Skeletal muscle cell (primary cell): ENCODE measurements at places on chromosomes 16 and 17.

DNA sequence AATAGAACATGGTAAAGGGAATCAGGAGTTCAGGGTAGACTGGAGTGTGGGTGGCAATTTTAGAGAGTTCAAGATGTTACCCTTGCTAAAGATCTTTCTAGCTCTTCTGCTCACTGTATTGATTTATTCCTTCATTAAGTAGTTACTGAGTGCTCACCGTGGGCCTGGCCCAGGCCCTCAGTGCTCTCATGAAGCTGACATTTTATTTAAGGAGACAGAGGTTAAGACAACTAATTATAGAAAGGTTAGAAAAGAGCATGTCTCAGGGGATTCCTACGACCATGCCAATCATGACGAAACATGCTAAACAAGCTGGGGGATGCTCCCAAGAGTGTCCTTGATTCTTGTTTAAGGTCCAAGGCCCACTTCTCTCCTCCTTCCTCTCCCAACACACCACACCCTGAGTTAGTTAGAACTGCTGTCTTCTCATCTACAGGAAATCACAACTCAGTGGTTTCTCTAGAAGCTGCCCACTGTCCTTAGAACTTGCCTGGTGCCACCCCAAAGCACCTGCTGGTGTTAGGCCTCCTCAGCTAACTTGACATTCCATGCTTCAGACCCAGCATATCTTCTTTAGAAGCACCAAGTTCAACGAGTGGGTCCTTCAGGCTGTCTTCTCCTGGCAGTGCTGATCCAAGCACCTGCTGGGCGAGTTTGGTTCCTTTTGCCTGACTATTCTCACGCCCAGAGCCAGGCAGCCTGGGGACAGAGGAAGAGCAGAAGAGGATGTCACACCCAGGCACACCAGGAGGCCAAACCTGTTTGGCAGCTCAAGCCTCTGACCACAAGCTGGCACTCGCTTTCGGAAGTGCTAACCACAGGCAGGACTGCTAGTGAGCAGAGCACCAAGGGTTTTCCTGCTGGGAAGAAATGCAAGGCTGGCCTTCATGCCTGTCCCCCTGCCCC lies 79.0 kb downstream of the GAS7 start:
- no peak for DNase-seq

- no peak for DNase-seq
These were observed 221.8 kb downstream of the CDH11 start for GRCh38 chr16:64900019-64900418.

GRCh38 chr16:2497116-2497630 lies 16.6 kb upstream of the ATP6V0C start:
- DNase-seq: no peak

- DNase-seq: no peak
These were observed 417.0 kb upstream of the HSBP1 start for GRCh38 chr16:83390759-83391158.

GRCh38 chr16:84964386-84965128 lies 46.8 kb downstream of the ZDHHC7 start:
- no peak for DNase-seq

DNA sequence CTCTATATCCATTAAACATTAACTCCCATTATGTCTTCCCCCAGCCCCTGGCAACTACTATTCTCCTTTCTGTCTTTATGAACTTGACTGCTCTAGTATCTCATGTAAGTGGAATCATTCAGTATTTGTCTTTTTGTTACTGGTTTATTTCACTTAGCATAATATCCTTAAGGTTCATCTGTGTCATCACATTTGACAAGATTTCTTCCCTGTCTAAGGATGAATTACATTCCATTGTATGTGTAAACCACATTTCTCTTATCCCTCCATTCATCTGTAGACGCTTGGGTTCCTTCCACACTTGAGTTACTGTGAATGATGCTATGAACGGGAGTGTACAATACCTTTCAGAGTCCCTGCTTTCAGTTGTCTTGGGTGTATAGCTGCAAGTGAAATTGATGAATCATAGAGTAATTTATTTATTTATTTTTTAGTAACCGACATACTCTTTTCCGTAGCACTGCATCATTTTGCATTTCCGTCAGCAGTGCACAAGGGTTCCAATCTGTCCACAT lies 399.7 kb upstream of the RBFOX1 start:
- no peak for DNase-seq

GRCh38 chr16:5018793-5019192 lies 14.9 kb downstream of the NAGPA start:
- DNase-seq: no peak

DNA sequence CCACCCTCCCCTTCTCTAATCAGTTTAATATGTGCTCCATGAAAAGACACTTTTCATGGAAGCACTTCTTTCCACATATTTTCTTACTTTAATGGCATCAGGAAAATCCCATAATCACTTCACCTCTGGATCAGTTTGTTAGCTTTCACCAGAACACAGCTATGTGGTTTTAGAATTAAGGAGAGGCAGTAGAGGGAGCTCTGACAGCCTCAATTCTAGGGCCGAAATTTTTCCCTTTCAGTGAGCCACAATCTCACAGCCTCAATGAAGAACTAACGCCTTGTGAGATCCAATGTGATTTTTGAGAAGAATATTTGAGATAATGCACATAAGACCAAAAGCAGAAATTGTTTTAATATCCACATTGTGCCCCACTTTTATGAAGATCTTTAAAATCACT lies 1494.0 kb upstream of the CDH8 start:
- no peak for DNase-seq

DNA sequence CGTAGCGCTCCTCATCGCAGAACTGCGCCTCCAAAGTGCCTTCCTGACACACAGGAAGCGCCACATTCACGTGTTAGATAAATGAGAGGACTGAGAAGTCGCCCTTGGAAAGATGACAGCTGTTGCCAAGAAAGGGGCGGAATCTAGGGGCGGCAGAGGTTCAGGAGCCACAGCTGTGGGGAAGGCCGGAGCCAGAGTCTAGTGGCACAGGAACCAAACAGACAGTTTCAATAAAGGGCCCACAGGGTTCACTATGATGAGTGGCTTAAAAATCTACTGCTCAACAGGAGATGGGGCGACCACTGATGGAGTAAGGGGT lies 4.7 kb downstream of the FLCN start:
- no peak for DNase-seq

- DNase-seq: no peak
These were observed 196.4 kb downstream of the CCDC182 start for GRCh38 chr17:57548421-57549410.

DNA sequence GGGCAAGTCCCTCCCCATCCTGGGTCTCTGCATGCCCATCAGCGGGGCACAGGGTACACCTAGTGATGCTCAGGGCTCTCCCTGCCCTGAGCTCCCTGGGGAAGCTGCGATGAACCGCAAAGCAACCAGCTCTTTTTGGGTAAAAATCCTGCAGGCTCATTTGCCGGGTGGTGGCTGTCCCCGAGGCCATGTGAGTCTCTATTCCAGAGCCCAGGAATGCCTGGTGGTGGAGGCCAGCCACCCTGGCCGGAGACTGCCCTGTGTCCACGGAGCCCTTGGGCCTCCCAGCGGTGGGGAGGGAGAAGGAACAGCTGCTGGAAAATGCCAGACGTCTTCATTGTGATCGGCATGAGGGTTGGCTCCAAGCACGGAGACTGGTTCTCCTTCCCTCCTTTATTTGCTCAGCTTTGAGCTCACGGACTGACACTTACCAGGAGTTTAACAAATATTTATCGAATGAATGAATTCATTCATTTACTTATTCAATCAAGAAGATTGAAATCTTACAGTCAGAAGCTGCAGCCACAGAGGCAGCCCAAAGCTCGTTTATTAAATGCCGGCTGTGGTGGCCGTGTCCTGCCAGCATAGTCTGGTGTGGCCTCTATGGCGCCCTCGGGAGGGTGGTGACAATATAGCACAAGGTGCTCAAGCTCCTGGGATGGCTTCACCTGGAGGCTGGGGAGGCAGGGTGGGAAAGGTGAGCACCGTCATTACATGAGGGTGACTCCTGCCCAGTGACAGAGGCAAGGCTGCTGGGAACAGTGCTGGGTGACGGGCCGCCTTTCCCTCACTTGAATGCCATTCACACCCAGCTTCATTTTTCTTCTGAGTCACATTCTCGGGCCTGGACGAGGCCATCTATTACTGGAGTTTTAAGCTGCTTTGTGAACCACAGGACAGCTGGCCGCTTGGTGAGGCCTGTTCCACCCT lies 31.1 kb upstream of the JPH3 start:
- no peak for DNase-seq

DNA sequence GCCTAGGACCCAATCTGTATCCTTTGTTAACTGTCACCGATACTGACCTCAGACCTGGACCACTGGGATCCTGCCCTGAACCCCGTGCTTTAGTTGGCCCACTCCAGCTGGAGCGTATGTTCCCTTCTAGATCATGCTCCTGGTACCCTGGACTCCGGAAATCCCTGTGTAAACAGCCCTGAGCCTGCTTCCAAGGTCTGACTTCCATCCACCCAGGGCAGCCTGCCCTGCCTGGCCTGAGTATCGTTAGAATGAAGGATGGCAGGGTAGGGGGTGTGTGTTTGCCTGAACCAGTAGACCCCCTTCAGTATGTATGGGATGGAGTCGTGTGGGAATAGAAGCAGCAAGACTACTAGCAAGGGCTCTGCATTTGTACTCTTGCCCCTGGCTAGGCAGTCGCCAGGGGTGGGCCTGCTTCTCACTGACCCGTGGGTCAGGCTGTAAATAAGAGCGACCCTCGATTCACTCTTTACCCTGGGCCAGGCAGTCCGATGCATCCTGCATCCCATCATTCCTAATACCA lies 691 bp upstream of the TMEM98 start:
- no peak for DNase-seq

DNA sequence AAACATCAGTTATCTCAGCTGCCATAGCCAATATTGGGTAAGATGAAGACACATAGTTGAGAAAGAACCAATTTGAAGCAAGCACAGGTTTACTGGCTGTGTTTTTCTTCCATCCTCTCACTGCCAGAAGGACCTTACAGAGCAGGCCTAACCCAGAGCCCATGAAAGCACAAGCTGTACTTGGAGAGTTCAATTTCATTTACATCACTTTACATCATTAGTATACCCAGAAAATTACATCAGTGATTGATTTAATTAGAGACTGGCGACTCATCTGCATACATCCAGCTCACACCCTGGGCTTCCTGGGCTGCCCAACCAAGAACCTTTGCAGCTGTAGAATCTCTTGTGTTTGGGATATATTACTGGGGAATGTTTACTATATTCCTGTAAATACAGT lies 23.7 kb downstream of the LRRC36 start:
- DNase-seq: no peak

GRCh38 chr16:15885560-15886001 lies 2.8 kb downstream of the CEP20 start:
- no peak for DNase-seq

DNA sequence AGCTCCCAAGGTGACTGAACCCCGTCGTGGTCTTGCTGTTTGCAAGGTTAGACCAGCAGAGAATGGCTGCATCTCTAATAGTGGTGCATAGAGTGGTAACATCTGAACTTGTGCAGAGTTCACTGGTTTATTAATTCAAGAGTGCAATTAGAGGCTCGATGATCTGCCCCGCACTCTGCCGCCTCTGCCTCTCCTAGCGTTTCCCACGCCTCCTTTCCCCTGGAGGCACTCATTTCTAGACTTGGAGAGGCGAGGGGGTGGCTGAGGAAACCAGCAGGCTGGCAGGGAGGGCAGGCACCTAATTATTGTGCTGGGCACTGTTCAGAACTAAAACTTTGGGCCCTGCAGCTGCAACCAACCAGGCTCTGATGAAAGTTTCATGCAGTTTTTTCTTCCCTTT lies 363.5 kb upstream of the EEF2KMT start:
- DNase-seq: no peak

GRCh38 chr17:35865412-35866340 lies 3.0 kb downstream of the HEATR9 start:
- DNase-seq: no peak

DNA sequence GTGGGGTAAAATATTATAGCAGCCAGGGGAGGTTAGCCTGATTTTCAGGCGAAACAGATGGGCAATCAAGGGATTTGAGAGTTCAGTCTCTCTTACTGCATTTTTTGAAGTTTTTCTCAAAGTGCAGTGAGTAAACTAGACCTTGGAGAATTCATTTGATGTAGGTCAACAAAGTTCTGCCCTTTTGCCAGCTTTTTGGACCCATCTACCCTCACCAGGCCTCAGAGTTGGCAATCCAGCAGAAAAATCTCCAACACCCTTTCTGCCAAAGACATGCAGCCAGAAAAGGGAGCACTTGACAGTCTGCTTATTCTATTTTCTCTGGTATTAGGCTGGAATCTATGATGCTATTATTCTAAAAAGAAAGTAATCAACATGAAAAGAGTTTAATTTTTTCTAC lies 162.2 kb upstream of the TOM1L1 start:
- DNase-seq: no peak

DNA sequence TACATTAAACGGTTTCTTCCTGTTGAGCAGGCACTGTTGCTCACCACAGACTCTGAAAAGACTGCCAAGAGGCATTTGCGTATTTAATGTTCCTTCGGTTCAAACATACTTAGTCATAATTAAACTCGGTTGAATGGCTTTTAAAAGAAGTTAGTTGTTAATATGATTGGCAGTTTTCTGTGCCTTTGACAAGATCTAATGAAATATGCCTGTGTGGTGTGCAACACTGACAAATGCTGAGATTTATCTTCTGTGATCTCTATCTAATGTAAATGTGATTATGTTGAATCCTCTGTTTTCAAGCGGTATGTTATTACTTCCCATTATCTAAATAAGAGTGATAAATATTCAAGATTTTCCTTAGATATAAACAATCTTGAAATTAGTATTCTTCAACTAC lies 1046.6 kb downstream of the CDH8 start:
- DNase-seq: no peak

GRCh38 chr17:8806926-8807550 lies 7.9 kb upstream of the MFSD6L start:
- no peak for DNase-seq

- DNase-seq: no peak
These were observed 5.7 kb upstream of the SLC38A8 start for GRCh38 chr16:84048270-84048669.

GRCh38 chr17:46020023-46020761 lies 21.1 kb downstream of the STH start:
- no peak for DNase-seq

GRCh38 chr17:79237448-79238053 lies 162.9 kb downstream of the ENGASE start:
- no peak for DNase-seq

DNA sequence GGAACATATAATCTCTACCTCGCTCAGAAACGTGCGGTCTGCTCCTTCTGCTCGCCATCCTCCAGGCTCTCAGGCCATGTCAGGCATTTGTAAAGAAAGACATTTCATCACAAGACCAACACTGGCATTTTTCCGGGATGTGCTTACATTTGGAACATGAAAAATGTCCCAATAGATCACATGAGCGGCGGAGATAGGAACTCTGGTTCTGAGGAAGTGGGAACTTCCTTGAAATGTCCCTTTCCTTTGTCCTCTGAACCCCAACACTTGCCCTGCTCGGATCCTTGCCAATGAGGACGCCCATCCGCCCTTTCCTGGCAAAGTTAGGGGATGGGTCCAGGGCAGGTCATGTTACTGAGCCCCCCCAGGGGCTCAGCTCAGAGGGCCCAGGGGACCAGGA lies 130.5 kb downstream of the MAF start:
- no peak for DNase-seq

DNA sequence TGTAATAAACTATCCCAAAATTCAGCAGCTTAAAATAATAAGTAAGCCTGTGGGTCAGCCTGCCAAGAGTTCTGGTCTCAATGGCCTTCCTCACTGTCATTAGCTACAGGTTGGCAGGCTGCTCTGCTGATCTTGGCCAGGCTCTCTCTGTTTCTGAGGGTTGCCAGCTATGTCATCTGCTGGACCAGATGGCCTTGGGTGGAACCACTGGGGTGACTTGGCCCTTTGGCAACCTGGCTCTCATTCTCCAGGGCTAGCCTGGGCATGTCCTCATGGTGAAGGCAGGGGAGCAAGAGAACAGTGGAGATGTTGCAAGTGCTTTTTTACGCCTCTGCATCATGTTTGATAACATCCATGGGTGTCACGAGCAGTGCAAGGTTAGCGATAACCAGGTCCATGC lies 13.9 kb downstream of the ITGAM start:
- no peak for DNase-seq
